ENCODE measurements at places on chromosomes 2 and 18.

- DNase-seq = no peak
Measured at GRCh38 chr2:21055879-21056790, 12.3 kb upstream of the APOB start.

DNA sequence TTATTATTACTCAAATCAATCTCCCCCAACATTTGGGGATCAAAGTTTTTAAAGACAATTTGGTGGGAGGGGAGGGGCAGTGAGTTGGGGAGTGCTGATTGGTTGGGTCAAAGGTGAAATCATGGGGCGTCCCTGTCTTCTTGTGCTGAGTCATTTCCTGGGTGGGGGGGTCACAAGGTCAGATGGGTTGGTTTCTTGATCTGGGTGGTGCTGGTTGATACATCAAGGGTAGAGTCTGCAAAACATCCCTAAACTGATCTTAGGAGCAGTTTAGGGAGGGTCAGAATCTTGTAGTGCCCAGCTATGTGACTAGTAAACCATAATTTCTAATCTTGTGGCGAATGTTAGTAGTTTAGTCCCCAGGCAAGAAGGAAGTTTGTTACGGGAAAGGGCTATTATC lies 67.4 kb downstream of the MOGAT1 start:
- no peak for DNase-seq

- no peak for DNase-seq
Measured at GRCh38 chr2:186718122-186718521, 24.3 kb downstream of the FAM171B start.

- DNase-seq = peak; percentile 4
Measured at GRCh38 chr2:204691911-204692510, 146.7 kb downstream of the PARD3B start.

GRCh38 chr2:162824304-162824703 lies 14.3 kb downstream of the KCNH7 start:
- DNase-seq = no peak

GRCh38 chr18:29285471-29285870 lies 1108.5 kb upstream of the CDH2 start:
- no peak for DNase-seq

DNA sequence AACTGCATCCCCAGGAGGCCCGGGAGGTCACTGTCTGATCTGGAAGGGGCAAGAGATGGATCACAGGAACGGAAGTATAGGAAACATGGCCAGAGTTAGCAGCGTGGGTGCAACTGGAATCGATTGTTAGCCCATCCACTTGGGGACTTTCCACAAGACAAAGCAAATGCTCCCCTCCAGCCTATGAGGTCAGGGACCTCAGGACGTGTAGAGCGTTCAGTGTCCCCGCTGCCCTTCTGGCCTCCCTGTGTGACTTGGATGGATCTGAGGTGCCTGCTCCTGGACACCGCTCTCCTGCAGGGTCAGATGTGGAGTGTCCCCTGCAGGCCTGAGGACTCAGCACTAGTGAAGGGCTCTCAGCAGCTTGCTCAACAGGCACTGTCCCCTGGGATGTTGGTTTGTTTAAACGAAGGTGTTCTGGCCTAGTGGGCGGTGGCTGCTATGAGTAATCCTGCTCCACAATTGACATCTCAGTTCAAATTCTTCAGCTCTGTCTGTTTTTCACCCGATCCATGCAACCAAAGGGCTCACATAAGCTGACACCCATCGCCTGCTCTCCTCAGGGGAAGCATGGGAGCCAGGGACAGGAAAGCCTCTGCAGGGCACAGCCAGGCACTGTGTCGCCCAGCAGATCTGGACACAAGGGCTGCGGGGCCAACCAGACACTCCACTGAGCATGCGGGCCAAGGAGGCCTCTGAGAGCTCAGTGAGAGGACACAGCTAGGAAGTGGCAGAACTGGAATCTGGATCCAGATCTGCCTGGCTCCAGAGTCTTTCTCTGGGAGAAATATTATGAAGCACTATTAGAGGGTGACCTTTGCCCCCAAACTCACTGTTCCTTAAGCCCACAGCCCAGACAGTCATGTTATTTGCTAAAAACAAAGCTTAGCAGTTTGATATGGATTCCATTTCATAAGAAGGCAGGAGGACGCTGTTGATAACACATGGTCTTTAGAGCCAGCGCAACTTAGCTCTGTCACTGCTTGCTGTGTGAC lies 78.5 kb downstream of the RHOB start:
- DNase-seq = no peak

DNA sequence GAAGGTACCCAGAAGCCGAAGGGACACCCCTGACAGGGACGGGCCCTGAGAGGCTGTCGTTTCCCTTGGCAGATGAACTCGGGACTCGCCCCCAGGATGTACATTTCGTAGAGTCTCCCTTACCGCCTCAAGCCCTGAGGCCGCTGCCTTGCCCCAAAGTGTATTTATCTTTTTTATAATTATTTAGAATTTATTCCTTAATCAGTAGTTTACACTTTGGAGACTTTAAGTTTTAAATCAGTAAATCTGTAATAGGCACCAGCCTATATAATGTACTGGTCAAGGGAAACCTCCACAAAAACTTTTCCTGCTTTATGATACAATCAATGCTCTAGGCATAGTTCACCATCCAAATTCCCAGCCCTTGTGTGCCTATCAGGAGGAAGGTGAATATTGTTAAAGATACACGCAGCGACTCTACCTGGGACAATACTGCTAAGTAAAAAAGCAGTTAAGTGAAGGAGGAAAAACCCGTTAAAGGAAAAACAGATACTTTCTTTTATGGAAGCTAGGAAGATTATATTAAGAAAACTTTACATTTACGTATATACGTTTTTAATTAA lies 848 bp downstream of the VRK2 start:
- DNase-seq = no peak

GRCh38 chr18:10228326-10228725 lies 226.1 kb upstream of the APCDD1 start:
- DNase-seq = no peak

- DNase-seq = no peak
Measured at GRCh38 chr2:239235311-239235710, 165.5 kb downstream of the HDAC4 start.

- DNase-seq = no peak
Measured at GRCh38 chr2:151534001-151534400, 124.3 kb downstream of the RIF1 start.

DNA sequence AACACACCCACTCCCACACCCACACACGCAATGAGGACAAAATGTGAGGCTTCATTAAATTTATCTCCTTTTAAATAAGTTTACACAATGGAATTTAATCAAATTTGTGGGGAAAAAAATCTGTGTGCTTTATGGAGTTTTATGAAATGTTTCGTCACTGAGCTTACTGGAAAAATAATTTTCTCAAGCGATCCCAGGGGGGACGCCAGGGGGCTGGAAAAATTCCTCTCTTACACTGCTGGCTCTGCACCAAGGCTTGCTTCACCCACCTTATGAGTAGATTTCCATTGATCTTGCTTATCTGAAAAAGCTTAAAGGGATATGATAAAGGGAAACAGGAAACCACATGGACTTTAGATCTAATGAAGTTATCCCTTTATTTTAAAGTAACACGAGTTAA lies 95.5 kb downstream of the CABYR start:
- no peak for DNase-seq

- no peak for DNase-seq
Measured at GRCh38 chr18:5998166-5998881, 103.0 kb upstream of the TMEM200C start.
